ENCODE measurements at places on chromosomes 1 and 21. TPM values are rescaled to one million over a fixed set of nuclear protein-coding genes. Genes with fewer than 3 reads are reported as not detected.

GRCh38 chr21:39651206-39651605 is 38.5 kb downstream of the B3GALT5 start:
- DNase-seq, result no peak

DNA sequence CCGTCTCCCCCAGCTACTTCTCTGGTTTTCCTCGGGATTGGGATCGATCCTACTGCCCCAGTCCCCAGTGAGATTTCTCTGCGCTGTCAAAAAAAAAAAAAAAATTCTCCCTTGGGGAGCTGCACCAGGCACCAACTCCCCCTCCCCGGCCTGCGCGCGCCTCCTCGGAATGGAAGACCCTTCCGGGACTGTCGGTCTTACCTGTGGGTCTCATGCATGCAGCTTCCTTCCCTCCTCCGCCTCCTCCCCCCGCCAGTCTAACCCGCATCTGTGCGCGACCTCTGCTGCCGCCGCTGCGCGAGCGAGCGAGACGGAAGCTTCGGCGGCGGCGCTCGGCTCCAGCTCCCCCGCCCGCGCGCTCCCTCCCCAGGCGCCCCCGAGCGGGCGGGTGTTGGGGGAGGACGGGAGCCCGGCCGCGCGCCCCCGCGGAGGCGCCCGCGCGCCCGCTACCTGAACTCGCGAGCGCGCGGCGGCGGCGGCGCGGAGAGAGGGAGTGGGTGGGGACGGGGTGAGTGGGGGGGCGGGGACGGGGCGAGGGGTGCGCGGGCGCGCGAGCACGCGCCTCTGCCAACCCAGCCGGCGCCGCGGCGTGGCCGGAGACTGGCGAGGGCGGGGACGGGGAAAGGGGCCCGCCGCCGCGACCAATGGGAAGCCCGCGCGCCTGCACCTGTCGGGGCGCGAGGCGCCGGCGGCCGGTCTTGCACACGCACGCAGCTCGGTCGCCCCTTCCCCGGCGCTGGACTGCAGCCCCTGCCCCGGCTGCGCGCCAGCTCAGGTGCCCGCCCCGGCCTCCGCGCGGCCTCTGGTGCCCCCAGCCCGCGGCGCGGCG is at the start of gene SUSD4:
TSS of gene SUSD4 (minus strand) at position 321 of the 829 bp plus-strand sequence. CDS start 751 bp downstream, outside the sequence.
- DNase-seq, result no peak

ALX3 gene
- total RNA-seq, result not detected

GRCh38 chr1:94592571-94592920 is 51.0 kb upstream of the F3 start:
- no peak for DNase-seq

OR2T10 gene
- total RNA-seq, result not detected

- no peak for DNase-seq
Measured at GRCh38 chr1:228242409-228242808, 34.6 kb downstream of the OBSCN start.

DNA sequence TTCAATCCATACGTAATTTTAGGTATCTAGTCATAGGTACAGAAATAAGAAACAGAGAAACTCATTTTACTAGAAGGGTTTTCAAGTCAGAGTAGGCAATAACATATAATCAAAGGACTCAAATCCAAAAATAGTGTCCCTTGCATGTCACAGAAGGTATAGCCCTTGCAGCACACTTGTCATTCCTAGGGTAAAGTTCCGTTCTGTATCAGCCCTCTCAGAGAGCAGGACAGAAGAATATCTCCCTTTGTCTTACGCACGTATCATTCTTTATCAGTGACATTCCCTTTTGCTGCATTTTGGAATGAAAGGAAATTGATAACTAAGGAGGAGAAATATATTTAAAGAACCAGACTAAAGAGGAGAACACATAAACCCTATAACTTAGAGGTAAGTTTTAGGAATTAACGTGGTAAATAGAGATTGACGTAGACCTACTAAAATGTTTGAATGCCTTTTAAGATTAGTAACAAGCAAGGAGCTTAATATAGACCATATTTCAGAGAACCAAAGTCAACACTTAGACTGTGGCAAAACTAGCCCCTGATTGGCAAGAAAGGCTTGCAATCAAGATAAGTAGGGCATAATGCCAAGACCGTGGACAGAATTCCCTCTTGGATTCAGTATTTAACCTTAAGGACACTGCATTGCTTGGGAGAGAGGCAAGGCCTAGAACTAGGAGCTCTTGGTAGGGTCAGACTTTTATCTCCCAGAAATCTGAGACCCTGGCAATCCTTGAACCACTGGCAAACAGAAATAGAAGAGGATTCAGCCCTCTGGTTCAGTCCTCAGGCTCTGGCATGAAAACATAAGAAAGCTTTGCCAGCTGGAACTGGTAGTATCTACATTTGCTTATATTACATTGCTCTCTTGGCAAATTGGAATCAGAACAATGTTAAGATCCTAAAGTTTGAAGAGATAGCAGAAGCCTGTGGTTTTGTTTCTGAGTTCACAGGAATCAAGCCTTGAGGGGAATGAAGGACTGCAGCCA is 232.1 kb downstream of the ASTN1 start:
- no peak for DNase-seq

CYP4A22 gene
- 0.93 TPM for total RNA-seq

MRPS6 gene
- total RNA-seq, result 28.0 TPM

DNA sequence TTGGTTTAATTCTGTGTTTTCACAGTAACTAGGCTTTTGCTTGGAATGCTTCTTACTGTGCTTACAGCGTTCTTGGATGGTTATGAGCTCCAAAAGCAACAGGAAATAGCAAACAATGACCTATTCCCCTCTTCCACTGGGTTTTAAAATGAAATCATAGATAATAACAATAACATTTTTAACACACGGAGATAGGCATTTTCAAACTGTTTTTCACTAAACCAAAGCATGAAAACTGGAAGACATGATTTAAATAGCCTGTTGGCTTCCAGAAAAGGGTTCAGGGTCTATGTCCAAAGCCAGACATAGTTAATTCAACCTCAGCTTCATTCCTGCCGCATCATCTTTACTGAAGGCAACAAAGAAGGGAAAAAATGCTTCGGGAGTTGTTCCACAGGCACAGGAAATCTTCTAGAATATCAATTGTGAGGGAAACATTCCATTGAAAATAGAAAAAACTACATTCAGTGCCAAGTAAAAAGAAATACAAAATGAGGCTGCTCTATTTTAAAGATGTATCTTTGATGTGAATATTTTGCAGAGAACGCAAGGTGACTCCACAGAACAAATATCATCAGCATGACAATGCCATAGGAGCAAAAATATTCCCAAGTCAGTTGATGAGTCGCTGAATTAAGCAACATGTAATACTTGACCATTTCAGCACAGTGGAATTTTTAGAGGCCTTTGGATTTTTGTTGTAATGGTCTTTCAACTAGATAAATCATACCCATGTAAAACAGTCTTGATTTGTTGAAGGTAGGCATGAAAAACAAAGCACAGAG is 80.7 kb downstream of the NID1 start:
- DNase-seq, result no peak

- DNase-seq, result no peak
Measured at GRCh38 chr1:218250492-218250891, 34.6 kb upstream of the RRP15 start.

All from omental fat pad (tissue), 4 donors.